Activated CD4-positive, alpha-beta T cell treated with anti-CD3 and anti-CD28 coated beads, Interleukin-2, Interleukin-4, amounts not matched to agents 100 ng/mL and 50 ng/mL, durations not matched to agents 16 hours and 8 hours (primary cell): ENCODE measurements at places on chromosomes 12 and 14.

- no peak for DNase-seq
These were observed 64.3 kb downstream of the ANKS1B start for GRCh38 chr12:99920353-99920960.

DNA sequence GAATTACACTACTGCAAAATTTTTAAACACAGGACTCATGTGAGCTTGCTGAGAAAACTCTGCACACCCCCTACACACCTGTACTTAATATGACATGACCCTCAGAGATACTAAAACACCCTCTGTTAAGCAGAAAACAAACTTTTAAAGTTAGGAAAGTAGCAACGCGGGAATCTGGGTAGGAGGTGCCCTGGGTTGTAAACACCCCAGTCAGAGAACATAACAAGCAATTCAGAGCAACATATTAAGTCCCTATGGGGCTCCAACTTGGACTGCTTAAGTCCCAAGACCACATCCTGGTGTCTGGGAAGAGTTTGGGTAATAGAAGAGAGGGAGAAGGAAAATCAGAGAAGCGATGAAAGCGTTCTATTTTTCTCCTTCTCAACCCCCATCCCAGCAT, 1.2 kb downstream of the ATF7 start:
- no peak for DNase-seq

GRCh38 chr14:99229654-99230207, 42.3 kb downstream of the BCL11B start:
- DNase-seq: no peak

- no peak for DNase-seq
These were observed 94.7 kb downstream of the SYNE3 start for GRCh38 chr14:95421741-95422140.

DNA sequence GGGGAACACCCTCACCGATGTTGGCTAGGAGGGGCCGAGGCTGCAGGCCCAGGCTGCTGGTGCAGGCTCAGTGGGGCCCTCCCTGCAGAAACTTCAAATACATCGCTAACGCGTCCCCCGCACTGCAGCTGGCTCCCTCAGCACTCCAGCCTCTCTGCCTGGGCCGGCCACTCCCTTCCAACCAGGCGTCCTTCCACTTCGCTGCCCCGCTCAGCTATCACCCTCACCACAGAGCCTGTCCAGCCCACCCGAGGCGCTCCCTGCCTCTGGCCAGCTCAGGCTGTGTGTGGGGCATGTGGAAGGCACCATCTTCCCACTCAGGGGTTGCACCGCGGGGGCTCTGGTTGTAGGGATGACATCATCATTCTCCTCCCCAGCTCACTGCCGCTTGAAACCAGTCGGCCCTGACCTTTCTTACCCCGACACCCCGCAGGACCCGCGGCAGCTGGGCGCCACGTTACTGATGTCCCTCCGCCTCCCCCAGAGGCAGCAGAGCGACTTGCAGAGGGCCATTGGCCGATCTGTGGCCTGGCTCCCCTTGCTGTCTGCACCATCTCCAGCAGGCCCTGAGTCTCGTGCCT, 199.9 kb upstream of the RTL1 start:
- DNase-seq: no peak
